BE2C (cell line): ENCODE measurements at places on chromosomes 7 and 10.

GRCh38 chr7:86008898-86009297 is 634.8 kb upstream of the GRM3 start:
- DNase-seq = no peak

GRCh38 chr10:43739161-43739560 is 90.5 kb upstream of the ZNF32 start:
- DNase-seq = no peak

DNA sequence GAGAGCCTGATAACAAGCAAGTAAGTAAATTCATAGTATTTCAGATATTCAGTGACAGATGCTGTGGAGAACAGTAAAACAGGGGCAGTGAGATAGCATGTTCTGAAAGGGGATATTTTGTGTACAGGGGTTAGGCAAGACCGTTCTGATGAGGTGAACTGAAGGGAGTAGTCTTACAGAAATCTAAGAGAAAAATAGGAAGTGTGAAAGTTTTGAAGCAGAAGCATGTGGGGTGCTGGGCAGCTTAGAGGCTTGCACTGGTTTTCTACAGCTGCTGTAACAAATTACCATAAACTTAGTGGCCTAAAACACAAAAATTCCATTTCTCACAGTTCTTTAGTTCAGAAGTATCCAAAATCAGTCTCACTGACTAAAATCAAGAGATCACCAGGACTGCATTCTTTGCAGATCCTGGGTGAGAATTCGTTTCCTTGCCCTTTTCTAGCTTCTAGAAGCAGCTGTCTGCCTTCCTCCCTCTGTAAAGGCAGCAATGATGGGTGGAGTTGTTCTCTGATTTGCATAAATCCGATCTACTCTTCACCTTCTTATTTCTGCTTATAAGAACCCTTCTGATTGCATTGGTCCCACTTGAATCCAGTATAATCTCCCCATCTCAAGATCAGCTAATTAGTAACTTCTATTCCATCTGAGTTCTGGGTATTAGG is 7.5 kb upstream of the KLF14 start:
- no peak for DNase-seq

GRCh38 chr7:132614428-132615318 is 38.4 kb upstream of the PLXNA4 start:
- peak; percentile 35 for DNase-seq

- DNase-seq = no peak
Observed at GRCh38 chr10:5147255-5147980, 37.5 kb downstream of the AKR1C8 start.

- DNase-seq = no peak
Observed at GRCh38 chr7:54663603-54664234, 95.3 kb downstream of the SEC61G start.

- no peak for DNase-seq
Observed at GRCh38 chr7:26599982-26600381, 264.4 kb downstream of the SKAP2 start.

- no peak for DNase-seq
Observed at GRCh38 chr7:12257582-12257981, 46.5 kb downstream of the TMEM106B start.

- DNase-seq = no peak
Observed at GRCh38 chr10:101221549-101221948, 7.7 kb downstream of the LBX1 start.

- peak; percentile 9 for DNase-seq
Observed at GRCh38 chr7:34497153-34497777, 160.8 kb upstream of the NPSR1 start.

GRCh38 chr10:17134737-17135260 is 5.2 kb upstream of the CUBN start:
- no peak for DNase-seq

GRCh38 chr10:89280508-89280907 is 21.3 kb upstream of the IFIT2 start:
- DNase-seq = no peak

GRCh38 chr10:12579954-12580858 is 230.9 kb downstream of the CAMK1D start:
- DNase-seq = no peak

DNA sequence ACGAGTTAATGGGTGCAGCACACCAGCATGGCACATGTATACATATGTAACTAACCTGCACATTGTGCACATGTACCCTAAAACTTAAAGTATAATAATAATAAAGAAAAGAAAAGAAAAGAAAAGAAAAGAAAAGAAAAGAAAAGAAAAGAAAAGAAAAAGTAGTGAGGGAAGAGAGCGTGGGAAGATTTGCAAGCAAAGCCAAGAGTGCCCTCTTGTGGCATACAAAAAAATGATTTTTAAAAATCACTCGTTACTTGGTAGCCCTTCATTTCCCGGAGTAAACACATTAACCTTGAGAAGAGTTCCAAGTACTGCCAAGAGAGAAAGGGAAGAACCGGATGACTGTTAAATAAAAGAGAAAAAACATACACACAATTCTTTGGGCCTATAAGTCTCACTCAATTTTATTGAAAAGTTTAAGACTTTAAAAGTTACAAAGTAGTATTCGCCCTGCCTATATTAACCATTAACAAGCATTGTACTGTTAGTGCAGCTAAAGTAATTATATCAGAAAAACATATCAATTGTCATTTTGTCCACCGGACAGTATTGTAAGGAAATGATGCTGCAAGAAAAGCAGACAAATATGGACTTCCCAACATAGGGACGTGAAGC is 6.2 kb upstream of the CH25H start:
- DNase-seq = no peak

DNA sequence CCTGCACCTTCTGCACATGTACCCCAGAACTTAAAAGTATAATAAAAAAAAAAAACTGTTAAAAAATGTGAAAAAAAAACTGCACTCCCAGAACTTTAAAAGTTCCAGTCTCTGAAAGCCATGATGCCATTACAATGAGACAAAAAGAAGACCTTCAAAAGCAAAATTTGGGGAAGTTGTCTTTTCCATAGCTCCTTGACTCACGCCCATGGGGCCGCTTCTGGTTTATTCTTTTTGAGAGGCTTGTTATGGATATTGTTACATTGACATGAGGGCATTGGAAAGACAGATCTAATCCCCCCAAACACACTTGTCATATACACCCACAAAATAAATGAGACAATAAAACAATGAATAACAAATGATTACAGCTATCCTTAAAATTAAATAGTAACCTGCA is 798 bp downstream of the BLNK start:
- DNase-seq = no peak

GRCh38 chr7:1152492-1152891 is 7.5 kb downstream of the ZFAND2A start:
- DNase-seq = no peak

GRCh38 chr10:85602713-85603112 is 763.9 kb downstream of the GRID1 start:
- DNase-seq = no peak

DNA sequence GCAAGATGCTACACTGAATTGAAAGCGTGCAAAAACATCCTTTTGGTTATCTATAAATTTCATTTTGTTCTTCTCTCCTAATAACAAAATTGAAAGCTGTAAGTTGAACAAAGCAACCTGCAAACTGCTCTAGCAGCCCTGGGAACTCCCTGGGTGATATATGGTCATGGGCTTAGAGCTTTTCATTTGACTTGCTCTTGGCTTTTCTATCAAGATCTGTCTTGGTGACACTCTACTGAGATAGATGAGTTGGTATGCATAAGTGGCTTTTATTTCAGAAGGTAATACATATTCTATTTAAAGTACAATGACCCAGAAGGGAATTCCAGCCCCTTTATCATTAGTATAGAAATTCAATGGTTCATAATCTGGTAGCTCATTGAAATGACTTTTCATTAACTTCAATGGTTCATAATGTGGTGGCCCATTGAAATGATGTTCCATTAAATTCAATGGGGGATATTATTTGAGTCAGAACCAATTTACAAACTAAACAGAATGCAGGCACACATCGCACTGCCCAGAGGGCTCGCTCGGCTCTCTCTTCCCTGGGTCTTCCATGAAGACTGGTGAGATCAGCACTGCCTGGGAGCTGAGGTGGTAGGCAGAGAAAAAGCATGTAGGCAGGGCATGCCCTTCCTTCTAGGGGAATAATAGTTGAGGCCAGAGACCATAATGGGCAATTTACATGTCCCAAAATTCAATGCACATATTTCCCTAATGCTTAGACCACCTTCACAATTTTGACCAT is 10.1 kb upstream of the KCNMA1 start:
- DNase-seq = no peak

DNA sequence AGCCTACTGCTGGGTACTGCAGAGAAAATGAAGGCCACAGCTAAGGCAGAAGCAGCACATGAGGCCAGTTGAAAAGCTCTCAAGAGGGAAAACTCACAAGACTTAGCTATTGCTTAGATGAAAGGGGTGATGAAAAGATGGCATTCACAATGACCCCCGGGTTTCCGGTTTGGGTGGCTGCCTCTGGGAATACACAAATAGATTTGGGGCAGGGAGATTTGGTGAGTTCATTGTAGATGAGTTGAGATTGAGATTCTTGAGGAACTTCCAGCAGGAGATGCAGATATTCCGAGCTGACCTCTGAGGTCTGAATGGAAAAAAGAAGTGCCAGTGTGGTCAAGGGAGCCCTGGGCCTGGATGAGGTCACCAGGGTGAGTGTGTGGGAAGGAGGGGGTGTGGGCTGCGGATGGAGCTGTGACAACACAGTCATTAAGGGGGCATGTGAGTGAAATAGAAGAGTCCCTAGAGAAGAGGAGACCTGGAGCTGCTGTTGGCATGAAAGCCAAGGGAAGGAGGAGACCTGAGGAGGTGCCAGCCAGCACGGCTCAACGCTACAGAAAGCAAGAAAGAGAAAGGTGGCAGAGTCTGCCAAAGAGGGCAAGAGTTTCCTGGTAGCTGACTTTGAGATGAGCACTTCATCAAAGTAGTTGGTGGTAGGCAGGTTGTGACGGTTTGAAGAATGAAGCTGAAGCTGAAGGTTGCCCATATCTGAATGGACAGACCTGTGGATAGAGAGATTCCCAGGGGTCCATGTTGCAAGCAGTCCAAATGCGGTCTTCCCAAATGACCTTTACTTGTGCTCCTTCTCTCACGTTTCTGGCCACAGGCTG is 43.7 kb downstream of the HIF1AN start:
- DNase-seq = no peak

- DNase-seq = no peak
Observed at GRCh38 chr7:135160098-135160857, 10.2 kb downstream of the CYREN start.
